Activated CD4-positive, alpha-beta T cell treated with anti-CD3 and anti-CD28 coated beads, Interleukin-2, amount 50 U/mL, for 16 hours (primary cell): ENCODE measurements at places on chromosomes 12 and 14.
A peak's percentile ranks its signal among the peaks of the same experiment; 100 is the strongest.

DNA sequence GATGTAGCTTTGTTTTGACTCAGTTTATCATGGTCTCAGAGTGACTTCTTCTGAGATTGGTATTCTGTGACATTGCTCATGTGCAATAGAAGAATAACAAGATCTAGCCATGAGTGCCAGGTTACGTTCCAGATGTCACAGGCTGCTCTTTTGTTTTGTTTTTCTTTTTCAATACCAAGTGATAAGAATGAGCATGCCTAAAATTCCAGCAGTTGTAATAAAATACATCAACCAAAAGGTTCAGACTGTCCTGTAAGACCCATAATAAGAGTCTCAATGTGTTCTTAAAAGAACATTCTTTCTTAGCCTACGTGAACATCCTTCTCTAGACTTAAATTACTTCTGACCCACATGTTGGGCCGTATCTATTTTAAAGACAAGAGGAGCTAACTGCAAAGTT, 669.2 kb downstream of the DIO2 start:
- DNase-seq = no peak

DNA sequence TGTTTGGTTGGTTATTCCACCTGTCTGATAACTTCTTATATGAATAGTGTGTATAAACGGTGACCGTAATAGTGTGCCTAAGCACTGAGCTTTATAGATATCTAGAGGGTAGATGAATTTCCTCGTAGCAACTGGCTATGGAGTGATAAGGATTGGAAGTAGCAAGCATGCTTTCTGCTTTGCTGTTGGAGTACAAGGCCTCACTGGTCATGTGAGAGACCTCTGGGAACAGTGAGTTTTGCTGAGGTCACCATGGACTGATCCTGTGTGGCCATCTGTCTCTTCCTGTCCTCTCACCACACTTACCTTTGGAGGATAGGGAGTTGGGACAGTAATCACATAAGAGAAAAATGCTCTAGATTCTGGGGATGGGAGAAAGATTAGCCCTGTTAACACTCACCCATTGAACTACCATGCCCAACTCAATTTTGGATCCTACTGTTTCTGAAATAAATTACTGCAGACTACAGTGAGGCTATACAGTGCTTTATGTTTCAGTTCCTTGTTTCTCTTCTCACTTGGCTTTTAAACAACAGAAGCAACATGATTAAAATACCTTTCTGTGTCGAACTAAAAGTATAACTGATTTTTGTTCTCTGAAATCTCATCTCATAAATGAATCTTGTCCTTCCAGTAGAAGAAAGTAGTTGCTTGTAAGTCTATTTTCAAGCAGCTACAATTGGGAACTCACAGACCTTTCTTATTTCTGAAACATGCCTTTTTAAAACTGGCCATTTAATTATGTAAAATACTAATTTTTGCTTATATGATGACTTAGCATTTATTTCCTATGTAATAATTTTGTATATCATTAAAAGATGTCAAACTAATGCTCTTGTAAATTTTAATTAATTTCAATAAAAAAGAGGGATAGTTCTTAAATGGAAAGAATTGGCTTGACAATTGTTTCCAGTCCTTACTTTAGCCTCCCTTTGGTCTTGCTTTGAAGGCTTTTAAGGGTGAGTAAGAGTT, 8.3 kb downstream of the TMX1 start:
- no peak for DNase-seq

DNA sequence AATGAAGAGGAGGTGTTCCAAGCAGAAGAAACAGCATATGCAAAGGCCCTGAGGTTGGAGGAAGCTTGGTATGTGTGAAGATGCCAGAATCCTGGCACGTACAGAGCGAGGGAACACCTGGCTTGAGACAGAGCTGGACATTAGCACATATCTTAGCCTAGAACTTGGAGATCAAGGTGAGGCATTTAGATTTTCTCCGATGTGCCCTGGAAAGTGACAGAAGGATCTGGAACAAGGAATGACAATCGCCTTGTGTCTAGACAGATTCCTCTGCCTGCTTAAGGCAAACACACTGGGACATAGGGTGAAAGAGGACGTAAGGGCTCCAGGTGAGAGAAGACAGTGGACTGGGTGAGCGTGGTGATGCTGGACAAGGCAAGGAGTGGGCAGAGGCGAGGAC, 32.2 kb upstream of the NOS1 start:
- DNase-seq = no peak

GRCh38 chr12:26845057-26845666, 12.2 kb upstream of the ITPR2 start:
- DNase-seq = no peak

GRCh38 chr12:43805149-43805859, 813 bp downstream of the TWF1 start:
- DNase-seq = peak; percentile 30

DNA sequence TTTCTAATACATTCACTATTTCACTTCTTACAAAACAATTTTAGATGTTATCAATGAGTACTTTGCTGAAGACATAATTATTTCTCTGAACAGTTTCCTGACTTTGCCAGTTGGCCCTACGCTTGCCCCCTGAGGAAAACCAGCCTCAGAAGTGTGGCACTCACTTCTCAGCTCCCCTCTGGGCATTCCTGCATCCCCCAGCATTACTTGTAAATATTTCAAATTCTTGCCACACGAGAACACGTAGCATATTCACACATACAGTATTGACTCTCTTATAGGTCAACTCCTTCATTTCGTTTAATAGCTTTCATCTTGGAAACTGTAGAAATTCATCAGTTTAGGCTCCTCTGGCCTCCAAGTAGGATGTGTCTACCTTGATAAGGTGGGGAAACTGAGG, 65.2 kb downstream of the OTX2 start:
- DNase-seq = no peak

DNA sequence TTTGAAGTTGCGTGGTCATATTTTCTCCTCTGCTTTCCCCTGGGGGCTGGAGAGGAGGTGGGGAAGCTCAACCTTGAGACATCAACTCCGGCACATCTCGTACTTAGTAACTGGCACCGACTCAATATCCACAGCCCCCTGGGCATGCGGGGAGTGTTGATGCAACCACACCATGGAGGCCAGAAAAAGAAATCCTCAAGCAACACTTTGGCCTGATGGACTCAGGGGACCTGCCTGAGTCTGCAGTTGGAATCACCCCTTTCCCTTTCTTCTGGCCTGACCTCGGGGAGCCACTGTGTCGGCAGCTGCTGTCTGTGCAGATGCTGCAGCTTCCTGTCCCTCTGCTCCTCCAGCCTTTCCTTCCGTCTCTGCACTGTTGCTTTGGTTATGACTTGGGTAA, 11.4 kb upstream of the AACS start:
- no peak for DNase-seq
